ENCODE measurements at places on chromosomes 7 and 10.

GRCh38 chr7:84336303-84336702 is 141.7 kb upstream of the SEMA3A start:
- no peak for DNase-seq

- peak; percentile 20 for DNase-seq
These were observed 355.3 kb upstream of the GALNT17 start for GRCh38 chr7:70776627-70777101.

- no peak for DNase-seq
These were observed 234.4 kb downstream of the ARL4A start for GRCh38 chr7:12921751-12922345.

DNA sequence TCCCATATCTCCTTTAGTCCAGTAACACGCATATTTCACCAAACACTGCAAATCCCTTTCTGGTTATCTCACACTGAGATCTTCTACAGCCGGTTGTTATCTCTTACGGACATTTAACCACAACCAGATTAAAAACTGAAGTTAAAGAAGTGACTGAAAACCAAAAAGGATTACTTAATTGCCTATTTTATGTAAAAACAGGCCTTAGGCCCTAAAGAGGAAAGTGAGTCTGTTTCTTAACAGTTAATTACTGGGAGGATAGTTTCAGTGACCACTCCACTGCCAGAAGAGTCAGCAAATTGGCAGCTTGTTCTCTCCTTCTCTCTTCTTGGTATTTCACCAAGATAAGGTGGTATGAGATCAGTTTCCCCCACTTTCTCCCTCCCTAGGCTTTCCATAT is 161.9 kb upstream of the MEOX2 start:
- DNase-seq = no peak

DNA sequence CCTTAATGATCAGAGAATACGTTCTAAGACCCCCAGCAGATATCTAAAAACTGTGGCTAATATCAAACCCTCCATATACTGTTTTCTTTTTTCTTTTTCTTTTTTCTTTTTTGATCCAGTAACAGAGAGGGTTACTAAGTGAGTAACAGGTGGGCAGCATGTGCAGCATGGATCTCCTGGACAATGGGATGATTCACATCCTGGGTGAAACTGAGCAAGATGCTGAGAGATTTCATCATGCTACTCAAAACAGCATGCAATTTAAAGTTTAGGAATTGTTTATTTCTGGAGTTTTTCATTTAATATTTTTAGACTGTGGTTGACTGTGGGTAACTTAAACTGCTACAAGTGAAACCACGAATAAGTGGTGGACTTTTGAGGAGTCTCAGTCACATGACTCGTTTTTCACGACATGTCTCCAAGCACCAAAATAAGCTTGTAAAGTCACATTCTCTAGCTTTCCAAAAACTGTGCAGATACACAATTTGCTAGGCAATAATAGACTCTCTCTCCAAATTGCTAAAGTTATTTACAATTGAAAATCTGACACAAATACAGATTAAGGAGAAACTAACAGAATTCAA is 716.2 kb downstream of the NXPH1 start:
- no peak for DNase-seq

DNA sequence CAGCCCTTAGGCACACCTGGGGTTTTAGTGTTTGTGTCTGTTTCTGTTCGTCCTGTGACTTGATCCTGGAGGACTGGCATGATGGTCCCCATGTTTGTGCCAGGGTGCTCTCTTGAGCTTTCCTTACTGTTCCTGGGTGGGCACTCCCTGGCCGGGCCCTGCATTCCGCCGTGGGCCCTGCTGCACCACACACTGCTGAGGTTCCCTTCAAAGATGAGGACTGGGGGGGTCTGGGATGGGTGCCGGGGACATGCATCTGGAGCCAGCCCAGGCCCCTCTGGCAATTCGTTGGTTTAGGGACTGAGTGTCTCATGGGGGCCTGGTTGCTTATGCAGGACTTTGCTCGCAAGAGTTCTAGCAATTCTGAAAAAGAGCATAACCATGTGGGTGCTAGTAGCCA is 4.7 kb downstream of the AGAP3 start:
- no peak for DNase-seq

DNA sequence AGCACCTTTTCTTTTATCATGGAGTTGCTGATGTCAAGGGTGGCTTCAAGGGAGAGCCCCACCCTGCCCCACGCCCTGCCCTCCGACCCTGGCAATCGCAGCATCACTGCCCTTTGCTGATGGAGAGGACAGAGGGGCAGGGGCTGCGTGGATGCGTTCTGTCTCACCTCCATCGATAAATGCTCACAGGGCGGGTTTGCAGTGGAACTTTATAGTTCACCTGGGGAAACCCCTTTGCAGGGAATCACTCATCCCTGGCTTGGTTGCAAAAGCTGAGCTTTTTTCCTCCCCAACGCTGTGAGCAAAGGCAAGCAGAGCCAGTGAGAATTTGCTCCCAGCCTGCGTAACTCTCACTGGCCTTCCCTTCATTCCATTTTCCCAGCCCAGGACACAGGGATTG is 176.8 kb downstream of the WDR37 start:
- DNase-seq = no peak

DNA sequence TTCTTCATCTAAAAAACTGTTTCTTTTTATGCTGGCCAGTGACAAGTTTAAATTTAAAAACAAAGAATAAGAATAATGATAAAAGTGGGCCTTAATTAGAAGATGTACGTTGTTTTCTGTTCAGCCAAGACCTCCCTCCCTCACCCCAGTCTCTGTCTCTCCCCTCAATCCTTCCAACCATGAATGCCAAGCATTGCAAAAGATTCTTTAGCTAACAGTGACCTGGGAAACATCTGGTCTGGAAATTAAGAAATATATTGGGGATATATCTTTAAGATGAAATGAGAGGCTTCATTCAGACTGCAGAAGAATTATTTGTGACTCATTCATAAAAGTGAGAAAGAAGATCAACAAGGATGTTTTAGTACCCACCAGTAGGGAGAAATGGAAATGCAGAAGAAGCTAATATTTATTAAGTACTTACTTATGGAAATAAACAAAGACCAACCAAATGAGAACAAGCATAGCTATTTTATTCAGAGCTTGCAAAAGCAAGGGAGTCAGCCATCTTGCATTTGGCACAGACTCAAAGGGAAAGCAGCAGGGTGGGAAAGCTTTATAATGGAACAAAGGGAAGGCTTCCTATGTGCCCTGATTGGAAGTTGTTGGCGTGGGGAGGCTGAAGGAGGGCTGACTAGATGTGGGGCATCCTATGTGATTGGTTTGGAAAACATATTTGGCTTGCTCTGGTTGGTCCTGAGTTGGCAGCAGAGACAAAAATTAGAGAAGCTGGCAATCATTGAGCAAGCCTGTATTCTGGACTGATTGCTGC is 595.4 kb upstream of the GHITM start:
- no peak for DNase-seq

GRCh38 chr7:125878988-125879387 is 949.4 kb upstream of the POT1 start:
- no peak for DNase-seq

Measured in CD4-positive, alpha-beta T cell treated with Interleukin-6 at 100 ng/mL for 8 hours (primary cell).